Amygdala (tissue), 56 donors: ENCODE measurements at places on chromosomes 2 and 18.
A peak's percentile ranks its signal among the peaks of the same experiment; 100 is the strongest.

GRCh38 chr2:175755169-175755568 is 246.9 kb downstream of the LNPK start:
- no peak for DNase-seq

DNA sequence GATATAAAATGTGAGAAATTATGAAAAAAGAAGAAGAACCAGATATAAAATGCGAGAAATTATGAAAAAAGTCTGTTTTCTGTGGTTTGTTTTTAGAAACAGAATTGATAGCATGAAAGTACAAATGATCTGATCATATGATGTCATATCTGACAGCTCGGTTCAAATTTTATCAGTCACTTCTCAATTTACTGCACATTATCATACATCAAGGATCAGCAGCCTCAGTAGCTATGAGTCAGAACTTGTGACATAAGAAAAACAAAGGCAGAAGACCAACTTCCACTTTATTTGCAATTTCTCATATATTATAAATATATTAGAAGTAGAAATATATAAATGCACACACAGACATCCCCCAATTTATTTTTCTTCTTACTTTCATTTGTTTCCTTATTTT is 634.0 kb downstream of the LRP1B start:
- no peak for DNase-seq

- DNase-seq = no peak
These were observed 114.0 kb upstream of the RND3 start for GRCh38 chr2:150601280-150602038.

DNA sequence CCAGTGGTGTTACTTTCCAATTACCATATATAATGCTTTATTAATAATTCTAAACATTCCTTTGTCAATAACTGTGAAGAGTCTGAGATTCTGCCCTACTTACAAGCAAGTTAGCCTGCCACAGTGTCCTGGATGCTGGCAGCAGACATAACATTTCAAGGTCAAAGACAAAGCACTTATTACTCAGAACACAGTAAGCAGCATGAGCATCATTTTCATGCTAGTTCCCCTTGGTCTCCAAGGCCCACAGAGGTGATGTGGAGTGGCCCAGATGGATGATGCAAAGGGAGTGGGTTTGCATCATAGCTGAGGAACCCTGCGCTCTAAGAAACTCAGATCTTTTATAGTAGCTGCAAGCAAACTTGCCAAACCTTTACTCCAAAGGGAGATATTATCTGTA is 349.7 kb downstream of the ZEB2 start:
- DNase-seq = no peak

- DNase-seq = no peak
These were observed 319.6 kb downstream of the PIK3C3 start for GRCh38 chr18:42274488-42275137.

DNA sequence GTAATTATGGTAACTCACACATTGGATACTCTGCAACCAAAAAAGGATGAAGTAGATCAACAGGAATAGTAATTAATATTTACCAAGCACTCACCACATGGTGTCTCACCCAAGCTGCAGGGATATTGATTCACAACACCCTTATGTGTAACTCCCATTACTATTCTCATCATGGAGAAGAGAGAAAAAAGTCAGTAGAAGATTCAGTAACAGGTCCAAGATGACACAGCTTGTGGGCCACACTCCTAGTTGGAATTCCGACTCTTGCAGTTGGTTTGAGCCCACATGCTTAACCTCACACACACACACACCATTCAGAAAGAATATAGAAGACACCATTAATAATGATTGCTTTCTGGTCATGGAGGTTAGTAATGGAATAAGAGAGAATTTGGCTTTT is 1.7 kb upstream of the MLPH start:
- DNase-seq = no peak

DNA sequence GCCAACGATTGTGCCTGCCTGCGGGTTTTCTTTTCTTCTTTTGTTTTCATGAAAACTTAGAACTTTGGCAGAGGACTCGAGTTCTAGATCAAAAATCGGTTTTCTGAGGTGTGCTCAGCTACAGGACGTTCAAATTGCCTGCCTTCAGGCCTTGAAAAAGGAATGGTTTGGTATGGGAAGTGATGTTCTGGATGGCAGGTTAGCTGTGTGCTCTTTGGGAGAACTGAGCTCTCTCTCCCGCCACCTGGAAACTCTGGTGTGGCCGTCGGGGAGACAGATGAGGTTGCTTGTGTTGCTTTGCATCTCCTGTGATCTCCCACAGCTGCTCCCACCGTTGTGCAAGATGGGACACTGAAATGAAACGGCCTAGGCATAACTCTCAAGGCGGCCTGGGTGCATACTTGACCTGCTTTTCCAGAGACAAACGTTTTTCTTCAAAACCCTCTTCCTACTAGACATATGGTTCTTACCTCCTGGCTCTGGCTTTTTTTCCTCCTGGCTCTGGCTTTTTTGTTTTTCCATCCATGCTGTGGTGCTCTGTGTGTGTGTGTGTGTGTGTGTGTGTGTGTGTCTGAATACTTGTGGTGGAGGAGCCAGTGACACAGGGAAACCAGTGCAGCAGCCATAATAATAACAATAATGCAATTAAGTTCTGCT is 2.0 kb downstream of the FMNL2 start:
- peak; percentile 45 for DNase-seq

- no peak for DNase-seq
These were observed 13.8 kb downstream of the MLPH start for GRCh38 chr2:237500681-237501424.

- no peak for DNase-seq
These were observed 36.2 kb downstream of the TNS1 start for GRCh38 chr2:217966423-217967070.

DNA sequence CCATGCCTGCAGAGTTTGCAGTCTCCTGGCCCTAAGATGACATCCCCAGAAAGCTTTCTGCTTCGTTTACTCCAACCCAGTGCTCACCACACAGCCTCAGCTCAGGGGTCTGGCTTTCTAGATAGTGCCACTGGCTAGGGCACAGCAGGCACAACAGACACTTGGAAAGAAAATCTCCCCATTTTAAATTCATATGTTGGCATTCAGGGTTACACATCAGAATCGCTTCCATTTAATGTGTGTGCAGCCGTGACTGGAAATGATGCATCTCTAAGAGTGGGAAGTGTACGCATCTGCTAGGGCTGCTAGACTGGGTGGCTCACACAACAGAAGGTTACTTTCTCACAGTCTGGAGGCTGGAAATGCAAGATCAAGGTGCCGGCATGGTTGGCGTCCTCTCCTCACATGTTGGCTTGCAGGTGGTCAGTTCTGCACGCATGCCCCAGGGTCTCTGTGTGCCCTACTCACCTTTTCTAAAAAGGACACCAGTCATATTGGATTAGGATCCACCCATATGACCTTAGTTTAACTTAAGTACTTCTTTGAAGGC is 329.4 kb upstream of the RAB12 start:
- no peak for DNase-seq
